ENCODE measurements at places on chromosomes 11 and 22.
A peak's percentile ranks its signal among the peaks of the same experiment; 100 is the strongest.

- no peak for DNase-seq
Measured at GRCh38 chr22:44625981-44626687, 75.9 kb upstream of the PRR5 start.

DNA sequence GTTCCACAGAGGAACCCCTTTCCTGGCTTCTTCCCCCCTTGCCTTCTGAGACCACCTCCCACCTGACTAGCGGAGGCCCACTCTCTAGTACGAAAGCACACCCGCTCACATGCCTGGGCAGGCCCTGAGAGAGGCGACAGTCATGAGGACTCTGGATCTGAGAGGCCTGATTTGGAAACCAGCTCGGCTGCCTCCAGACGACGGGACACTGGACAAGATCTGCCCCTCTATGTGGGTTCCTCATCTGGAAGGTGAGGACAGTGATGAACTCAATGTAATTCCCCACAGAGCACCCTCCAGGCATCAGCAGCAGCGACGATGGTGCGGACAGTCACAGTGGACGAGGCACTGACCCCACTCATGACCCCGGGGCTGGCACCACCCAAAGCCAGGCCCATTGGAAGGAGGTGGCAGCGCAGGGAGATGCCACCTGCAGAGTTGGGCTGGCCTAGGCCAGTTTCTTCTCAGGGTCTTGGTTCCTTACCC is 7.5 kb downstream of the SULT4A1 start:
- DNase-seq = peak; percentile 26

DNA sequence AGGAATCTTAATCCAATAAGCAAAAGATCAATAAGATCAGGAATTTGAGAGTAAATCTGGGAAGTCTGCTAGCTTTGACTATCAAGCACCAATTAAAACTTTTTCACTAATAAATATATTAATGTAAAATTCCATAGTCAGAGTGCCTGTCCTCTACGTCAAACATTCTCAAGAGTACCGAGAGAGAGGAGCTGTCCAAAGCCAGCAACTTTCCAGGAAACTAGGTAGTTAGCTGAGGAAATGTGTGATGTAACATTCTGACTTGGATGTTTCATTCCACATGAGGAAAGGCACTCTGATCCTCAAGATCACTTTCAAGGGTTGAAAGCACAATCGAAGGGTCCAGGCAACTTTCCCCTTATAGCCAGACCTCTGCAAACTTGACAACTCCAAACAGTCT is 113.2 kb downstream of the STK33 start:
- DNase-seq = no peak

DNA sequence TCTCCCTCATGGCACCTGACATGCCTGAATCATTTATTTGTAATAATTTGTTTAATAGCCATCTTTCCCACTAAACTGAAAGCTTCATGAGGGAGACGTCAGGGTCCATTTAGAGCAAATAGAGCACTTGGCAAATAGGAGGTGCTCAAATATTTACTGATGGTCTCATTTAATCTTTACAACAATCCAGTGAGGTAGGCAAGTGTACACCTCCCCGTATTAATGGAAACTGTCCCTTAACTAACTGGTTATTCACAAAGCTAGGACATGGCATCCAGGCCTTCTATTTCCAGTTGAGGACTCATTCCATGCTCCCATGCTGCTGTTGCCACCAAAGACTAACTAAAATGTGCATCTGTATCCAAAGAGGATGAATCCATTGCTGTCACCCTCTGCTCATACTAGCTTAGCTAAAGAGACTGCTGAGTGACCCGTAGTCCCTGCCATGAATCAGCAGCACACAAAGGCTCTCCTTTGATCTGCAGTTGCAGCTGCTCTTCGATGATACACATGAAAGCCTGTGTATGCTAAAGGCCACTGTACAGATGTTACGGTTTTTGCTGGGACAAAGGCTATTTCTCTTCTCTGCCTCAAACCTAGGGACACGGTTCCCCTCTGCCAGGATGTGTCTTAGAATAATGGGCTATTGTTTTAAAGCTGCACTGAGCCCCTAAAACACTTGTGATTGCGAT is 82.6 kb downstream of the RAB30 start:
- DNase-seq = no peak

DNA sequence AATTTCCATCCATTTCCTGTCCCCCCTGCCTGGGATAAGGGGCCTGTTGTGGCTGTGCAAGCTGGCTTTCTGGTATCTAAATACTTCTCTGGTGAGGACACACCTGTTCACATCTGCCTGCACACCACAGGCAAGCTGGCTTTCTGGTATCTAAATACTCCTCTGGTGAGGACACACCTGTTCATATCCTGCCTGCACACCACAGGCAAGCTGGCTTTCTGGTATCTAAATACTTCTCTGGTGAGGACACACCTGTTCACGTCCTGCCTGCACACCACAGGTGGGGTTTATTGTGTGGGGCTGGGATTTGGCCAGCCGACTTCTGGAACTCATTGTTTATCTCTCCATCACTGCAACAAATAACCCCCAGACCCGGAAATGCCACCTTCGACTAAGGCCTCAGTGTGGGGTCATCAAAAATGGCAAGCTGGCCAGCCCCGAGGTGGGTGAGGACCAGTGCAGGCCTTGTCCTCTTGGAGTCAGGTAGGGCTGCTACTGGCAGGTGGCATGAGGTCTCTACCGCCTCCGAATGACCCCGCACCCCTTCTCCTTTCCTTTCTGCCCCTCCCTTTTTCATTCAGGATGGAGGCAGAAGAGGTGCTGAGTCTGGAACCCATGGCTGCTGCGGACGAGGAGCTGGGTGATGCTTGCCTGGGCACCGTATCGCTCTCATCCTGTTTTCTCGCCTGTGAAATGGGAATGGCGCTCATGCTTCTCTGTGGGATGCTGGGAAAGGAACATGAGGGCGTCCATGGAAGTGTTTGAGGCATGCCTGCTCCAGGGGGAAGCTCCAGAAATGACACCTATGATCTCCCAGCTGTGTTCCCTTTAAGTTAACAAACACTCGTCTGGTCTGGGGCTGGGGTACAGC is 43.5 kb upstream of the MYEOV start:
- DNase-seq = peak; percentile 71

DNA sequence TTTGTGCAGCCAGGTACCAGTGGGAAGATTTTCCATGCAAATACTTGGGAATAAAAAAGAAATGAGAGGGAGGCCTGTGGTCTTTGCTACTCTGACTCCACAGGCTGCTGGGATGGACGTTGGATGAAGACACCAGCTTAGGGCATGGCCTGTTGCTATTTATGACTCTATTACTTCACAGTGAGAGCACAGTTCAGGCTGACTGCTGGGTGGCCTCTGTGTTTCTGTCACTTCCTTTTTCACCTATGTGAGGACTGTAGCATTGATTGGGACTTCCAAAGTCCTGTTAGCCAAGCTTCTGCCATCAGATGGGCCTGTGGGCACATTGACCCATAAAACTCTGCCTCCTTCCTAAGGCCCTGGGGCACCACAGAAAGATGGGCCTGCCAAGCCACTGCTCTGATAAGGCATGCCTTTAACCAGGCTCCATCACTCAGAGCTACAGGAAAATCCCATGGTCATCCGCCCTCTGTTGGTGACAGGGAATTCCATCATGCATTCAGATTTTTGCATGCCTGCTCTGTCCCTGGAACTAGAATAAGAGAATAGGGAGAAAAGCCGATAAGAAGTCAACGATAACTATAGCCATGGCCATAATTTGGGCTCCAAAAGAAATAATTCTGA is 64.6 kb downstream of the KCNJ1 start:
- DNase-seq = no peak

GRCh38 chr22:24067587-24068376 is 56.7 kb downstream of the CABIN1 start:
- DNase-seq = peak; percentile 51

GRCh38 chr22:19398206-19398605 is 33.3 kb downstream of the HIRA start:
- DNase-seq = no peak

GRCh38 chr11:133928628-133929059 is 28.1 kb downstream of the IGSF9B start:
- no peak for DNase-seq

DNA sequence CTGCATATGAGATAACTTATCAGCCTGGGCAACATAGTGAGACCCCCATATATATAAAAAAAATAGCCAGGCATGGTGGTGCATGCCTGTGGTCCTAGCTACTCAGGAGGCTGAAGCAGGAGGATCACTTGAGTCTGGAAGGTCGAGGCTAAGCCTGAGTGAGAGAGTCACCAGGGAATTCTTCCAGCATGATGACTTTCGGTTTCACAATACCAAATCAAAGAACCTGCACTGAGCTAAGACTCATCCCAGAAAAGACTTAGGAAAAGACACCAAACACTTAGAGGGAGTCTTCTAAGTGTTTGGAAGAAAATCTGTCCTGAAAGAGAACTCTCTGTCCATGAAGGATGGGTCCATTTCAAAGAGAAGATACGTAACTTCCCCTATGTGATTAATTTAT is 12.7 kb downstream of the STK33 start:
- DNase-seq = no peak

DNA sequence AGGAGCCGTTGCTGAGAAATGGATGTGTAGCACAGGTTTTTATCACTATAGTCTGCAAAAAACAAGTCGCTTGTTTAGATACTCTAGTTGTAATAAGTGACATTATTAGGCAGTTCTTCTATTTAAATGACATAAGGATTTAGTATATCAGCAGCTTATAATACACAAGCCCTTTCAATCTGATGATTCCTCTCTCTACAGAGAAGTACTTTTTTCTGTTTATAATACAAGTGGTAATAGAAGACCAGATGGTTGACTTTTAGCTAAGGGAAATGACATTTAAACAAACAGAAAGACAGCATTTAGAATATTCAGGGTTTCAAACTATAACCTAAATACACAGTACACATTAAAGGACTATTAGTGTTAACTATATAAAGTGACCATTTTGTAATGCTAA is 60.4 kb downstream of the IMMP1L start:
- DNase-seq = no peak

GRCh38 chr11:123238297-123238696 is 43.2 kb upstream of the CLMP start:
- DNase-seq = no peak

GRCh38 chr11:75201771-75202170 is 38.8 kb upstream of the TPBGL start:
- no peak for DNase-seq

- peak; percentile 81 for DNase-seq
Measured at GRCh38 chr22:21712751-21713427, 22.7 kb downstream of the YPEL1 start.

GRCh38 chr11:116644941-116645305 is 127.9 kb downstream of the BUD13 start:
- DNase-seq = no peak

DNA sequence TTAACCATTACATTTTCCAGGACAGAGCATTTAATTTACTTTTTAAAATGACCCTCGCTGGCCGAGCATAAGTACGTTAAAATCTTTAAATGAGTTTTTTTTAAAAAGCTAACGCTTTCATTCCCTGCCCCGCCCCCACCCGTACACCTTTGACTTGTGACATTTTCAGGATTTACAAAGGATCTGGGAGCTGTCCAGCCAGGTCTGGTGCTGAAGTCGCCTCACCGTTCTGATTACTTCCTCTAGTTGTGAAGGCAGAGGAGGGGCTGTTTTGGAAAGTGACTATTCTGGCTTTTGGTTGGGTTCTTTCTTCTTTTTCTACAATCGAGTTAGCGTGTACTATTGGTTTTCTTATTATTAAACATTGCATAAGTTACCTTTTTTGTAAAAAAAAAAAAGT is 2.9 kb downstream of the C11orf87 start:
- DNase-seq = no peak

- DNase-seq = peak; percentile 75
Measured at GRCh38 chr11:117828611-117829368, 4.2 kb upstream of the FXYD2 start.

DNA sequence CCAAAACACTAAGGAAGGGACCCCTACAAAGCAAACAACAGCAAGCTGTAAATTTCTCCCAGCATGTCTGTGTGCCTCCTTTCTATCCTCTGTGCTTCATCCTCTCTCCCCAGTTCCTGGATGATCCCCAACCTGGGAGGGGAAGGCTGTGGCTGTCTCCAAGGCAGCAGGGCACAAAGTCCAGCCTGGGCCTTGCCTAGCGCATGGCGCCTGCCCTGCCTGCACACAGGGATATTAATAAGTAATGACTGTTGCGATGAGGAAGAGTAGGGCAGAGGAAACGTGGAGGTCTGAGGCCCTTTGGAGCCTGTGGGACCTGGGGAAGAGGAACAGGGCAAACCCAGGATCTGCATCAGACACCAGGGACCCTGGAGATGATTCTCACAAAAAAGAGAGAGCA is 2.0 kb downstream of the USH1C start:
- DNase-seq = peak; percentile 61

DNA sequence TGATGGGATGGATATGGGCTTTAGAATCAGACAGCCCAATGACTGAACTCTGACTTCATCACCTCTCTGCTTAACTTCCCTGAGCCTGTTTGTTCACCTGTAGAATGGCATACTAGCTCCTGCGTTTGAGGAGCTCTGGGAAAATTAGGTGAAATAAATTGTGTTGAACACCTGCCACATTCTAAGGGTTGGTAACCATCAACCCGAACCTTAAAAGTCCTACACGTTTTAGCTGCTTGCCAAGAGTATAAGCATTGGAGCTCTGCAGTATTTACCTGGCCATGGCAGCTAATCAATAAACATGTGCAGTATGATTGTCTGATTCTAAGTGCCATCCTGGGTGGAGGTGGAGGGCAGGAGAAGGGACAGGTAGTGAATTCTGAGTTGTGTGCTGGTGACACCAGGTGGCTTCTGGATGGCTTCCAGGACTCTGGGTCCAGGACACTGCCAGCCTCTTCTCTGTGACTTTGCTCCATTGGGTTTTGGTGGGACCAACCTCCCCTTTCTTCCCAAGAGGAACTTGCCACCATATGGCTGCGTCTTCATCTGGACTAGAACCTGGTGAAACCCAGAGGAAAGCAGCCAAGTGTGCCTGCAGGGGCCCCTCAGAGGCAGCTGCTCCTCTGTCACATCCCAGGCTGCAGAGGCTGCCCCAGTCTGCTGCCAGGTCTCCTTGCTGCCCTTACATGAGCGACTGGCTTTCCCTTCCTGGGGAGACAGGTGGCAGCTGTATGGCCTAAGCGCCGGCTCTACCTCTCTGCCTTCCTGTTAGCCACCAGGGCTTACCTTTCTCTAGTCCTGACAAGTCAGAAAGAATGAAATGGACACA is 85.6 kb downstream of the CACNG2 start:
- DNase-seq = no peak

DNA sequence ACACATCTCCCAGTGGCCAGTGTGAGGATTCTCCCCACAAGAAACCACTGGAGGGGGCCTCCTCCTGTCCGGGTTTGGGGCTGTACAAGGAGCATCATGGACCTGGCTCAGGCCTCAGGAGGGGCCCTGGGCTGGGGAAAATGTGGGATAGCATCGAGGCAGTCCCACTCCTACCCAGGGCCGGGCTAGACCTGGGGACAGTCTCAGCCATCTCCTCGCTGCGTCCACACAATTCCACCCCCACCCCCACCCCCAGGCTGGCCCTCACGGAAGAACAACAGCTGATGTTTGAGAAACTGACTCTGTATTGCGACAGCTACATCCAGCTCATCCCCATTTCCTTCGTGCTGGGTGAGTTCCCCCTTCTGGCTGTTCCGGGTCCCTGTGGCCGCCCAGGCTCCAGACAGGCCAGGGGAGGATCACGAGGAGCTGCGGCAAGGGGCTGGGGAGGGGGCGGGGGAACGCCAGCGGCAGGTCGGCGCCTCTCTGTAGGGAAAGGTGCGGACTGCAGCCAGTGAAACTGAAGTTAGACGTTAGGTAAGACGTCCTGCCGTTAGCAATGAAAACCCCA is 4.8 kb downstream of the BEST1 start:
- peak; percentile 93 for DNase-seq
